ENCODE measurements at places on chromosomes 5 and 9.

- DNase-seq, result no peak
Observed at GRCh38 chr5:16943846-16944678, 8.0 kb upstream of the MYO10 start.

GRCh38 chr5:98500811-98501210 lies 272.7 kb upstream of the RGMB start:
- no peak for DNase-seq

DNA sequence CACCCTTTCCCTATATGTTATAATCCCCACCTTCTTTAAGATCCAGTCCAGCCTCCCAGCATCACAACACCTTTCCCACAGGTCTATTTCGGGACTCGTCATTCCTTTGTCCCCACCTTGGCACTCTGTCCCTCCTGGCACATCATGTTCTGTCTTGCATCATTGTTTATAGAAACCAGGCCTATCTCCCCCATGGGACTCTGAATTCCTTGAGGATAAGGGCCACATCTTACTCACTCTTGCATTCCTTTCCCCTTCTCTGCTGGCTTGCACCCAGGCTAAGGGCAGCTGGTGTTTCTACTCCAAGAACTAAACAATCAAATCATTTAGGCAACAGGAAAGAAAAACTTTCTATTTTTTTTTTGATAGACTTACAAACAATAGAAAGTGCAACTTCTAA lies 205.7 kb downstream of the AGTPBP1 start:
- DNase-seq, result no peak

DNA sequence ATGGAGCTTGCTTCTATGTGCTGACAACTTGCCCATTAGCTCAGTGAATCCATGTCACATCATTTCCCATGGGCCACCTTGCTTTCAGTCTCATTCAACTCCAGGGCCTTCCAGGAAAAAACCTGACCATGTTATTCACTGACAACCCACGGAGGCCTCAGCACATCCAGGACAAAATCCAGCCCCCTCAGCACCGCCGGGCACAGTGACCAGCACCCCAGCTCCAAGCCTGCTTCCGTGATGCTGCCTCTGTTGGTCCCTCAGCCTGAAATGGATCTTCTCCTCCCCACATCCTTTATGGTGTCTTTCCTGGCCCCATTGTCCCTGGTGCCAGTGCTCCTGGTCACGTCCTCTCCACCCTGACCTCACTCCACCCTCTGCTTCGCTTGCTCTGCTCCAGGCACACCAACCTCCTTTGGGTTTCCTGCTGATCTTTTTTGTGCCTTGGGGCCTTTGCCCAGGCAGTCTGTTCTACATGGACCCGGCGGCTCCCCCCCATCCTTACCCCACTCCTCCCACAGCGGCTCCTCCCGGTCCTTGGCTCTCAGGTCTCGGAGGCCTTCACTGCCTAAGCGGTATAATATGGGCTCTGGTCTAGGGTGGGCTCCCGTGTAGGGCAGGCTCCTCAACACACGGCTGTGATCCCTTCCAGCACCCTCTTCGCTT lies 25.0 kb downstream of the ANKS6 start:
- no peak for DNase-seq

DNA sequence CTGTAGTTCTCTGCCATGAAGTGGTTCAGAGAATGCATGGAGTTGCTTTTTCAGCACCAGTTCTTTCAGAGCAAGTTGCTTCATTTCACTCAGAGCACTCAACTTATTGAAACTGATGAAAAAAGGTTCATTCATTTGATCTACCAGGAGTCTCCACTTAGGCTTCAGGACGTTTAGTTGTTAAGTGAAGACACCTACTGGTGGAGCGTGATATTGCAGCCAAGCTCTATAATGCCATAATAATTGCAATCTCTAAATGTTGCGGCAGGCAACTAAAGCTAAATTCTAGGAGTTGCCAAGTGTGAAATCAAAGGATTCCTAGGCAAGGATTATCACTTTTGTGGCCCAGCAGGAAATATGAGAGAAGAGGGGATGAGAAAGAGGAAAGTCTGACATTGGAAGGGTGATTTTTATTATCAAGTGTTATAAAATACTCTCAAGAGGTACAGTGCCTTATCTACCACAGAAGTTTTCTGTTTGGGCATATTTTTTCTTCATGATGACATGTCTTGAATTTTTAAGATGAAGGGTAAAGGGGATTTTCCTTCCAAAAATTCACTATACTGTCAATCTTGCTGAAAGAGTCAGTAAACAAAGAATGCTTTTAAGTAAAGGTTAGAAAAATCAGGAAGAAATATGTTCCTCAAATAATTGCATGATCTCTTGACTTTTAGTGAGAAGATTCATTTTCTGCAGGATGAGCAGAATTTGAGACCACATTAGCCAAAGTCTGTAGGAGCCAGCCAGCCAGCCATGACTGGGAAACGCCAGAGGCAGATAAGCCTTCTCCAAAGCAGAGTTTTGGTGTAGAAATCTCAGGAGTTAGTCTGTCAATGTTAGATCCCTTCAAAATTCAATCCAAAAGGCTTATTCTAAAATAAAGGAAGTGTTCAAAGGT lies 83.4 kb downstream of the SH3PXD2B start:
- DNase-seq, result no peak

DNA sequence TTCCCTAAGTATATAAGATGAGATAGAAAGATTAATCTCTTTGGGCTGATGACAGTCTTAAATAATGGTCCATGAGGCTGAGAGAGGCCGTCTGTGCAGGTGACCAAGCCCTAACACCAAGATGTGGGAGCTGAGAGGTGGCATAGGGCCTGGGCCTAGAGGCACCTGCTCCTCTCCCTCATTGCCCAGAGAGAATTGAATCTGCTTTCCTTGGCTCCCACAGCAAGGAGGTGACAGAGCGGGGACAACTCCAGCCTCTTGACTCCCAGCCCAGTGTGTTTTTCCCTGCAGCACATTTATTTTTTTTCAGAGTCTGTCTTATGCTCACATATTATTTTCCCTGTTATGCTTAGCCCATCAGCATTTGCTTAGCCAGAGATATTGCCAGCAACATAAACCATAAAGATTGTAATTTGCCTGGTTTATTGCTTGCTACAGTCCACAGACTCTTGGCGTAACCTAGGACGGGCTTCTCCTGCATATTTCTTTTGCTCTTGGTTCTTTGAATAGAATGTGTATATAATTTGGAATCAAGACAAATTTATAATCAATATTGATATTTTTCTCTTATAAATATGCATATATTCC lies 105.6 kb downstream of the NTRK2 start:
- no peak for DNase-seq

DNA sequence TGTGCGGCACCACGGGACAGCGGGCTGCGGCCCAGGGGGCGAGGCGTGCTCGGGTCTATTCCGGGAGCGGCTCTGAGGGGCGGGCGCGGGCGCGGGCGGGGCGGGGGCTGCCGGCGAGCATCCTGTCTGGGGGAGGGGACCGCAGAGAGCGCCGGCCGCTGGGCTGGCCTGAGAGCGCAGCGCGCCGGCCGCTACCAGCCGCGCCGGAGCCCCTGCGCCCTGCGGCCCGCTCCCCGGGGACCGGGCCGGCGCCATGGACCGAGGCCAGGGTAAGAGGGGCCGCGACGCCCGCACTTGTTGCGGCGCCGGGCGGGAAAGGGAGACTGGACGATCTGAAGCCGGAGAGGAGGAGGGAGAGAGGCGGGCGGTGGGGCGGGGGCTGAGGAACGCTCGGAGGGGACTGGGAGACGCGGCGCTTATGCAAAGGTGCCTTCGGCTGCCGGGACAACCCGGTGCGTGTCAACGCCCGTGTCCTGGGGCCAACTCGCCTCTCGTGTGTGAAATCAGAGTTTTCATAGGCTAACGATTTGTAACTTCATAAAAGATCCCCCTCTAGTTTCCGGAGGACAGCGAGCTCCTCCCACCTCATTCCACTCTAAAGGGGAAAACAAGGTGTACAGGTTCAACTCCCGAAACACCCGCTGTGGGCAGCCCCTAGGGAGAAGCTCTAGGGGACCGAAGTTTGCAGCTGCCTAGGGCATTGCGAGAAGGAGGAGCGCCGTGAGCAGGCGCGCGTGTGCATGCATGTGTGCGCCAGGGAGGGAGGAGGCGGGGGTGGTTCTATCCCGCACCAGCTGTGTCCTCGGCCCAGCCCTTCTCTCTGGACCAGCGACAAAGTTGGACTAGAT lies at the start of gene AFAP1L1:
TSS of gene AFAP1L1 (plus strand) at position 144 of the 848 bp plus-strand sequence. CDS start at position 254, 110 bp downstream.
- DNase-seq, result no peak

DNA sequence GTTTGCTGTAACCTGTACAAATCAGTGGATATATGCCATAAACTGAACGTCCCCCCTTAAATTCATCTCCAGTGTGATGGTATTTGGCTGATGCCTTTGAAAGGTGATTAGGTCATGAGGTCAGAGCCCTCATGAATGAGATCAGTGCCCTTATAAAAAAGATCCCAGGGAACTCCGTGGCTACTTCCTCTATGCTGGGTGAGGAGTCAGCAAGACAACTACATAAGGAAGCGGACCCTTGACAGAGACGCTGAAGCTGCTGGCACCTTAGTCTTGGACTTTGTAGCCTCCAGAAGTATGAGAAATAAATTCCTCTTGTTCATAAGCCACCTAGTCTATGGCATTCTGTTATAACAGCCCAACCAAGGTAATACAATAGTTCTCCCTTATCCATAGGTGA lies 215.1 kb upstream of the ZNF608 start:
- no peak for DNase-seq

DNA sequence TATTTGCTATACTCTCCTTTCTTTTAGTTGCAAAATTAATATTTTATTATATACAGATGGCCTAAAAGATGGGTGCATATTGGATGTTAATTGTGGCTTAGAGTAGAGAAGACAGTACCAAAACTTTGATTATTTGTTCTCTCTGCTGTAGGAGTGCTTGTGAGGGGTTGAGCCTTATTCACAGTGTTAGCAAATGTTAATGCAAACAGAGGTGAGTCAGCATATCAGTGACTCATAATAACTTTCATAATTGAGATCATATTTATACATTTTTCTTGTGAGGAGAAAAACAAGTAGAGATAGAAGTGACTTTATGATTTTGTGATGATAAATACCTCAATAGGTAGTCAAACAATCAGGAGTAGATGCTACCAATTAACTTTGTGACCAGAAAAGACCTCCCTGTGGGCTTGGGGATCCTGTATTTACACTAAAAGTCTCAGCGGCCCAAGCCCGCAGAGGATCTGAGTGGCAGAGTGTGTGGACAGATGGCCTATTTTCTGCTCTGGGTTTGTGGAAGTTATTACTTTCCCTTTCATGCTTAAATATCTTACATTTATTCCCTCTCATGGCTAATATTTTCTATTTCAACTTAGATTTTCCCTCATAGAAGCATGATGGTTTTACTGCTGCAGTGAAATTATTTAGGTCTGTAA lies 226.5 kb downstream of the TAF11L14 start:
- DNase-seq, result no peak
